Omental fat pad (tissue), 4 donors: ENCODE measurements at places on chromosomes 6 and 20. TPM values are rescaled to one million over a fixed set of nuclear protein-coding genes. Genes with fewer than 3 reads are reported as not detected.

Gene DEF6
- 6.6 TPM for total RNA-seq

Gene CD40
- 25.7 TPM for total RNA-seq

Gene BNIP5
- total RNA-seq = not detected

Gene GABRR2
- total RNA-seq = 0.50 TPM

Gene TRIM10
- not detected for total RNA-seq

Gene FKBP5
- 722 TPM for total RNA-seq

Gene ADGRF4
- total RNA-seq = not detected

Gene SS18L1
- 11.5 TPM for total RNA-seq

Gene HLA-DQB1
- 2.4 TPM for total RNA-seq

Gene PRR3
- 9.7 TPM for total RNA-seq

Gene CEP85L
- total RNA-seq = 9.7 TPM

Gene HLA-DMA
- total RNA-seq = 67.6 TPM

Gene PDE7B
- total RNA-seq = 14.2 TPM

Gene DACT2
- 0.63 TPM for total RNA-seq

Gene BACH2
- 4.0 TPM for total RNA-seq

Gene BANF2
- not detected for total RNA-seq

Gene SFTA2
- not detected for total RNA-seq

Gene CDKAL1
- 14.2 TPM for total RNA-seq

Gene GPX5
- total RNA-seq = not detected

Gene LGSN
- not detected for total RNA-seq

Gene CASS4
- total RNA-seq = 5.3 TPM

Gene TCP11
- total RNA-seq = not detected

Gene LTB
- 5.5 TPM for total RNA-seq

Gene RIMS1
- 1.8 TPM for total RNA-seq

Gene SPATS1
- total RNA-seq = not detected

Gene RSPH3
- total RNA-seq = 8.3 TPM

Gene TMEM244
- total RNA-seq = not detected

Gene FNDC11
- total RNA-seq = 0.38 TPM

Gene BCAS1
- 0.56 TPM for total RNA-seq

Gene GCLC
- total RNA-seq = 50.7 TPM
